ENCODE measurements at places on chromosomes 7 and 10.

DNA sequence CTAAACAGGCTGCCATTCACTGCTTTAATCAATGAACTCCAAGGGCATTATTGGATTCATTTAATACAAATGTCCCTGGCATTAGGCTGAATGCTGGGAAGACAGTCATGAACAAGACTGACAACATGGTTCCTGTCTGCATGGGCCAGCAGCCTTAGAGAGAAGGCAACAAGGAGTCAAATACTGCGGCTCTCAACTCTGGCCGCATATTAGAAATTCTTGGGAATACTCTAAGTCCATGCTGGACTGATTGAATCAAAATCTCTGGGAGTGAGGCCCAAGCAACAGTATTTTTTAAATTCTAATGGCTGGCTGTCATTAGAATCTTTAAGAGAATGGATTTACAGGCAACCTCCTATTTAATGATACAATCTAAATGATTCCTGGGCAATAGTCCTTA lies 34.1 kb downstream of the FGFBP3 start:
- DNase-seq: no peak

- no peak for DNase-seq
These were observed 1.3 kb downstream of the HOXA9 start for GRCh38 chr7:27164045-27164366.

- DNase-seq: no peak
These were observed 131.5 kb upstream of the JCAD start for GRCh38 chr10:30190577-30191552.

GRCh38 chr10:79050896-79051555 lies 17.7 kb upstream of the ZMIZ1 start:
- no peak for DNase-seq

DNA sequence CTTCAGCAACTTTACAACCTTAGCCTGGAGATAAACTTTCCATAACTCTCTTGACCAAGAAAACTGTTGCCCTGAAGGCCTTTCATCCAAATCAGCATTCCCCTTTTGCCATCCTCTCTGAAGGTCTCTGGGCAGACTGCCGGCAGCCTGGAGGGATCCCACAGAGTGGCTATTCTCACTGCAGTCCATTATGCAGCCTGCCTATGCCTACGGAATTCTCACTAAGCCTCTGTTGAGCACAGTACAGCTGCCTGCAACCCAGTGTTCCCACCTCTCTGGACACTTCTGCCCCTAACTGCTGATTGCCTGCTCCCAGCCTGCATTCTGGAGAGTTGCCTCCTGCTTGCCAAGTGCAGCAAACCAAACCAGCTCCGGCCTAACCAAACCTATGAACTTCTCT lies 548.9 kb upstream of the STEAP1 start:
- DNase-seq: no peak

All from NCI-H146 (cell line).